Stimulated activated CD8-positive, alpha-beta memory T cell treated with anti-CD3 and anti-CD28 coated beads, Interleukin-2, amount 100 ng/mL, for 1 hour (primary cell): ENCODE measurements at places on chromosomes 1 and 21.

- DNase-seq, result no peak
These were observed 10.9 kb upstream of the NFIA start for GRCh38 chr1:61071205-61072130.

GRCh38 chr1:40053138-40053887, 12.8 kb downstream of the CAP1 start:
- DNase-seq, result no peak

DNA sequence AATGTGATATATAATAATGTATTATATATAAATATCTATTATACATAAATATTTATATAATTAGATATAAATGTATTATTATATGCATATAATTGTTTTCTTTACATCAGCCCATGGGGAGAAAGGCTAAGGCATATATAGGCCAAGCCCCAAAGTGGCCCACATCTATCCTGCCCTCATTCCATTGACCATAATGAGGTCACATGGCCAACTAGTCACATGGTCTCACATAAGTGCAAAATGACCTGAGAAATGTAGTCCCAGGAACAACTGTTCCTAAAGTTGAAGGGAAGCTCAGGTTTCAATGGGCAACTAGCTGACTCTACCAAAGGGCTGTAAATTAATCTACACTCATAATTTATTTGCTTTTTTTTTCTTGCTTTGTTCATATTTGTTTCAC, 14.5 kb upstream of the CCDC185 start:
- DNase-seq, result no peak

DNA sequence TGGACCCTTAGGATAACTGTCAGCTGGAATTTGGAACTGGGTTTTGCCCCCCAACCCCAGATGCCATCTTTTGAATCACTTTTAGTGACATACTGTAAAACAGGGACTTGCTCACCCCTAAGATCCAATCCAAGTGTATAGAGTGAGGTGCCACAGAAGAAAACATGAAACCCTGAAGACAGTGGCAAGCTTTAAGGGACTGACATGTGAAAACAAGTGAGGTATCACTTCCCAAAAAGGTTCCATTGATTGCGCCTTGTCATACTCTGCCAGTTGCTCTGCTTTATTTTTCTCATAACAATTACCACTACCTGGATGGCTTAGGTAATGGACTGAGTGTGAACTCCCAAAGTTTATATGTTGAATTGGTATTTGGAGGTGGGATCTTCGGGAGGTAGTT, 115.6 kb downstream of the CSMD2 start:
- DNase-seq, result no peak

DNA sequence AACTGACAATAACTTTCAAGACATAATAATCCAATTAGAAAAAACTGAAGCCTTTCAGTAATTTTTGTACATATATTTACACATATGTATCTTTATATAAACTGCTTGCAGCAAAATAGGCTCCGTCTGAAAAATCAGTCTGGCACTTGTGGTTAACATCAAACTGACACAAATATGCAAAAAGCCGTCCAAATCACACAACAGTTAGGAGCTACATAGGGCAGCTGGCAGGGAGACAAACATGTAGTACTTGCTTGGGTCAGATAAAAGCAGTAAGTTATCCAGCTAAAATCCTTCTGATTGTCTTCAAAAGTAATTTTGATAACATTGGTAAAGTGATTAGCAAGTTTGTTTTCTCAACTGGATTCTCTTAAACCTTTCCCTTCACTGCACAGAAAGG, 14.7 kb upstream of the GUCA2A start:
- DNase-seq, result no peak

GRCh38 chr1:41225495-41225894, 16.6 kb downstream of the SCMH1 start:
- no peak for DNase-seq

GRCh38 chr1:41743366-41743765, 175.4 kb downstream of the HIVEP3 start:
- no peak for DNase-seq

DNA sequence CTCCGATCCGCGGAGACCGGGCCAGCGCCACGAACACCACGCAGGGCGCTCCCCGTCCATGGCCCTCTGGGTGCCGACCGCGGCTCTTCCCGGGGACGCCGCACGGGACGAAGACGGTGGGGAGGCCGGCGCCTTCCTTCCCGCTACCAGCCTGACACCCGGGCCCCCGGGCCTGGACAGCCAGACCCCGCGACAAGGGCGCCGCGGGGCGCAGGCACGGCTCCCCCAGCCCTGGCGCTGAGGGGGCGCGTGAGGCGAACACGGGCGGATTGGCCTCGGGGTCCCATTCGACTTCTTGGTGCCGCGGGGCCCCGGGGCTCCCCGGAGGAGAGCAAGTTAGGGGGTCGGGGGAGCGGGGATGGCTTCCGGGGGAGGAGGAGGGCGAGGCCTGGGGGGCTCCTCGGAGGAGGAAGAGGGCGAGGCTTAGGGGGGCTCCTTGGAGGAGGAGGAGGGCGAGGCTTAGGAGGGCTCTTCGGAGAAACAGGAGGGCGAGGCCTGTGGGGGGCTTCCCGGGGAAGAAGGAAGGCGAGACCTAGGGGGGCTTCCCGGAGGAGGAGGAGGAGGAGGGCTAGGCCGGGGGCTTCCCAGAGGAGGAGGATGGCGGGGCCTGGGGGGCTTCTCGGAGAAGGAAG, 537 bp upstream of the KLHL17 start:
- no peak for DNase-seq

- no peak for DNase-seq
These were observed 88.2 kb upstream of the SLC25A33 start for GRCh38 chr1:9451081-9451480.

GRCh38 chr21:31526040-31526439, 133.5 kb upstream of the SOD1 start:
- no peak for DNase-seq

DNA sequence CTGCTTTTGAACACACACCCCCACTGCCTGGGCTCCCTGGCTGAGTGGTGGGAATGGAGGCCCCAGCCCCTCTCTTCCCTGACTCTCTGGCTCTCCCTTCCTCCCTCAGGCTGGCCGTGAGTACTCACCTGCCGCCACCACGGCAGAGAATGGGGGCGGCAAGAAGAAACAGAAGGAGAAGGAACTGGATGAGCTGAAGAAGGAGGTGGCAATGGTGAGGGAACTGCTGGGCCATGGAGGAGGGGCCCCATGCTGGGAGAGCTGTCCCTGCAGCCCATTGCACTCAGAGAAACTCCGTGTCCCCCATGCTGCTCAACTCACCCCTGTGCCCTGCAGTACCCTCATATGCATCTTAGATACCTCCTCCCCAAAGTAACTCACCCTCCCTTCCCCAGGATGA, 5.2 kb downstream of the ATP1A2 start:
- DNase-seq, result no peak

- no peak for DNase-seq
These were observed 3.0 kb upstream of the CD34 start for GRCh38 chr1:207913951-207914350.

DNA sequence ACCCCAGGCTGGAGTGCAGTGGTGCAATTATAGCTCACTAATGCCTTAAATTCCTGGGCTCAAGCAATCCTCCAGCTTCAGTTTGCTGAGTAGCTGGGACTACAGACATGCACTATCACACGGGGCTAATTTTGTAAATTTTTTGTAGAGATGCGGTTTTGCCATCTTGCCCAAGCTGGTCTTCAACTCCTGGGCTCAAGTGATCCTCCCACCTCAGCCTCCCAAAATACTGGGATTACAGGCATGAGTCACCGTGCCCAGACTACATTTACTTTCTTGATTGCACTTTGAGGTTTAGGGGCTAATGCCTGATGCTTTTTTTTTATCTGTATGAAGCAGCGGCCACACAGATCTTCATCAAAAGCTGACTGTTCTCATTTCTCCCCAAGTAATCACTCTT, 124.6 kb downstream of the KIF26B start:
- DNase-seq, result no peak

GRCh38 chr1:64043976-64044375, 159.4 kb upstream of the UBE2U start:
- no peak for DNase-seq

DNA sequence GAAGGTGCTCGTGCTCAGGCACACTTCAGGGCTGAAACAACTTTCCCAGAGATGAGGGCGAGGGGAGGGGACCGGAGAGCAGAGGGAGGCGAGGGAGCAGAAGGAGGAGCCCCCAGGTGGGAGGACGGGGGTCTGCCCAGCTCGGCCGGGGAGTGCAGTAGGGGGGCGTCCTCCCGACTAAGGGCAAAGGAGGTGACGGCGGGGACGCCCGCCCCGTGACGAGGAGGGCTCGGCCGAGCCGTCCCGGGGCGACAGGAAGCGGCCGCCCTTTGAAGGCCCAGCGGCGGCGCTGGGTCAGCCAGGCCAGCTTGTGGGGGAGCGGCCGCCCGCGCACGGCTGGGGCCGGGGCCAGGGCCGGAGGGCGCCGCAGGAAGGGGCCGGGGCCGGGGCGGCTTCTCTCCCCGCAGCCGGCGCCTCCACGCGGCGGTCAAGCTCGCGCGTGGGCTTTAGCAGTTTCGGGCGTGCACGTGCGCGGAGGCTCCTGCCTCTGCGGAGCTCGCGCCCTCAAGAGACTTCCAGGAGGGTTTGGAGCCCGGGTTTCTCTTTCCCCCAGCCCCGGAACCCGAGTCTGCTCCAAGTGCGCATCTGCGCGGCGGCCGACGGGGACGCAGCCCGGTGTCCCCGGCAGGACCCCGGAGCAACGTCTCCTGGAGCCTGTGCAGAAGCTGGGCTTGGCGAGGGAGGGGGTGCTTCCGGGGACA, 100.8 kb upstream of the SLC45A1 start:
- DNase-seq, result no peak

- DNase-seq, result peak; percentile 41
These were observed 143.4 kb upstream of the ERRFI1 start for GRCh38 chr1:8169364-8170058.

- no peak for DNase-seq
These were observed 114.1 kb downstream of the RNF220 start for GRCh38 chr1:44519035-44519676.

GRCh38 chr1:3003941-3004270, 17.4 kb upstream of the ACTRT2 start:
- no peak for DNase-seq

DNA sequence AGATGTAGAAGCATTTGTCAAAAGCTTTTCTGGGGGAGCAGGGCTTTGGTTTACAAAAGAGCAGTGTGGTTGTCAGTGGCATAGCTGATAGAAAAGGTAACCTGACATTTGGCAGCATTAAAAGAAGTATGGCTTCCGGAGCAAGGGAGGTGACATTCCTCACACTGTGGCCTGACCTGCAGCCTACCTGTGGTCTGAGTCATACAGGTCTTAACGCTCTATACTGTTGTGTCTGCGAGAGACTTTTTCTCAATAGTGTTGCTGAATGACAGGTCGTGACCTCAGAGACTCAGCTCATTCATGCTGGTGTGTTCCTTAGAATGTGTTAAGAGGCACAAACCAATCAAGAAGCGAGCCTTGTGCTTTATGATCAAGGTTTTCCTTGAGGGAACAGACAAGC, 19.3 kb downstream of the PHGDH start:
- no peak for DNase-seq

- no peak for DNase-seq
These were observed 261.2 kb downstream of the GRIK1 start for GRCh38 chr21:29678626-29679025.

GRCh38 chr21:21813289-21813688, 815.1 kb downstream of the NCAM2 start:
- DNase-seq, result no peak

- no peak for DNase-seq
These were observed 20.1 kb downstream of the KIAA0040 start for GRCh38 chr1:175172503-175172902.

DNA sequence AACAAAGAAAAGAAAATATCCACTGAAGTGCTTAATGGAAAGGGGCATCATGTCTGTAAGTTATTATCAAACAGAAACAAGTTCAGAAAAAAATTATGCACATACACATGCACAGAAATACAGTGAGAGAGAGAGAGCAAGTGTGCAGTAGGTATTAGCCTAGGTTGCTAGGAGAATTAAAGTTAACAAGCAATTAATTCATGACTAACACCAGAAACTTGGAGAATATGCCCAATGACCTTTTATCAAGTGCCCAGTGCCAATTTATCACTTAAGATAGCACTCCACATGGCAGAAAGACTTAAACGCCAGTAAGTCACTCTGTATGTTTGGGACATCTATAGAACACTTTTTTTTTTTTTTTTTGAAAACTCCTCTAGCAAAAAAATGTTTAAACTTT, 56.2 kb upstream of the SLC16A1 start:
- DNase-seq, result no peak

DNA sequence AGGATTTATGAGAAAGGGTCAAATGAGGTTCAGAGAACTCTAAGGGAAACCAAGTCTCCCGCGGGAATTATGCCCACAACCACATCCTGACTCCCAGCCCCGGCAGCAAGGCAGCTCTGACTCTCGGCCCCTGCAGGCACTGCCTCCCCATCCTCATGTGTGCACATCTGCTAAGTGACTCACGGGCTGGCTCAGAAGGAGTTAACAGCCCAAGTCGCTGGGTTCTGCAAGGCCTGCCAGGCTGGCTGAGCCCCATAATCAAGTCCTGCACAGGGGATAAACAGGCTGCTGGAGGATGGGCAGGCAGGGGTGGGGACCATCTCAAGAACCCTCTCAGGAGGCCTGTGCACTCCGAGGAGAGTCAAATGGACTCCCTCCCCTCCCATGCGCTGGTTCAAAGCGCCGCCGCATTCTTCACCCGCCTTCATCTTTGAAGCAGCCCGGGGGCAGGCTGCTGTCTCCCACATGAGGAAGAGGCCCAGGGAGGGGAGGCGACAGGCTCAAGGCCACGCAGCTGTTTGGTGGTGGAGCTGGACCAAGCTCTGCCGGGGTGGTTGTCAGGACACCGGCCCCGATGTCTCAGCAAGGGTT, 344.3 kb downstream of the MATN1 start:
- no peak for DNase-seq

DNA sequence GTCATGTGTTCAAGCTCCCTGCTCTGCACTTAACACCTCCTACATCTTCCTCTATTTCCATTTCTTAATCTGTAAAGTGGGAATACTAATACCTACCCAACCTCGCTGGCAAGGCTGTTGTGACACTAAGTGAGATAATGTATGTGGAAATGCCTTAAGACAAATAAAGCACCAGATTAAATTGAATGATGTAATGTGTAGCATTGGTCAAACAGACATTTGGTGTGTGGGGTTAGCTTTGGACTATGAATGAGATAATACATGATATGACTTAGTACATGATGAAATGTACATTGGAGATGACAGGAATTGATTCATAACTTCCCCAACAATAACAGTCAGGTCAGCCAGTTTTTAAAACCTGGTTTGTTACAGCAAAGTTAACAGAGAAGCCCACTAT, 5.2 kb downstream of the AMPD1 start:
- DNase-seq, result no peak

- DNase-seq, result no peak
These were observed 147.0 kb downstream of the TNFSF18 start for GRCh38 chr1:172903581-172904220.

- DNase-seq, result no peak
These were observed 293.1 kb downstream of the USP25 start for GRCh38 chr21:16022921-16023320.

DNA sequence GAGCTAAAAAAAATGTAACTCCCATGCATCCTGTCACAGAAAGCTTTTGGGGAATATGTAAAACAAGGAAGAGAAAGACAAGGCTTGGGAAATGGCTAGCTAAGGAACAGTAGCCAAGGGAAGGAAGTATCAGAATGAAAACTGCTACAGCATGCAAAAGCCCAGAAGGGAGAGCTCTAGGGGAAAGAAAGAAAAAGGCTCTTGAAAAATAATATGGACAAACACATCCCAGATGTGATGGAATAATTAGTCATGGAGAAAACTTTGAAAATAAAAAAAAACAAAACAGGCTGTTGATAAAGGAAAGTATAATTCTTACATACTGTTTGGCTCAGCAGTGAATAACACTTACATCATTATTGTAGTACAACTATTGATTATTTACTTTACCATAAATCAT, 47.9 kb upstream of the VCAM1 start:
- no peak for DNase-seq

GRCh38 chr1:54795841-54796468, 5.2 kb downstream of the TTC22 start:
- DNase-seq, result no peak
